ENCODE measurements at places on chromosomes 6 and 20.
A peak's percentile ranks its signal among the peaks of the same experiment; 100 is the strongest.

DNA sequence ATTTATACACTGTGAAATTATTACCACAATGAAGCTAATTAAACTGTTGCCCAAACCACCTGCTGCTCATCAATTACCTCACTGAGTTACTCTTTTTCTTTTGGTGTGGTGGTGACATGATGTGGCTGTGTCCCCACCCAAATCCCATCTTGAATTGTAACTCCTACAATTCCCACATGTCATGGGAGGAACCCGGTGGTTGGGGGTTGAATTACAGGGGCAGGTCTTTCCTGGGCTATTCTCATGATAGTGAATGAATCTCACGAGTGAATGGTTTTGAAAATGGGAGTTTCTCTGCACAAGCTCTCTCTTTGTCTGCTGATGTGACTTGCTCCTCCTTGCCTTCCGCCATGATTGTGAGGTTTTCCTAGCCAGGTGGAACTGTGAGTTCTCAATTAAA, 145.0 kb downstream of the LRRC1 start:
- no peak for DNase-seq

- no peak for DNase-seq
Observed at GRCh38 chr6:34773916-34774315, 16.6 kb downstream of the SNRPC start.

DNA sequence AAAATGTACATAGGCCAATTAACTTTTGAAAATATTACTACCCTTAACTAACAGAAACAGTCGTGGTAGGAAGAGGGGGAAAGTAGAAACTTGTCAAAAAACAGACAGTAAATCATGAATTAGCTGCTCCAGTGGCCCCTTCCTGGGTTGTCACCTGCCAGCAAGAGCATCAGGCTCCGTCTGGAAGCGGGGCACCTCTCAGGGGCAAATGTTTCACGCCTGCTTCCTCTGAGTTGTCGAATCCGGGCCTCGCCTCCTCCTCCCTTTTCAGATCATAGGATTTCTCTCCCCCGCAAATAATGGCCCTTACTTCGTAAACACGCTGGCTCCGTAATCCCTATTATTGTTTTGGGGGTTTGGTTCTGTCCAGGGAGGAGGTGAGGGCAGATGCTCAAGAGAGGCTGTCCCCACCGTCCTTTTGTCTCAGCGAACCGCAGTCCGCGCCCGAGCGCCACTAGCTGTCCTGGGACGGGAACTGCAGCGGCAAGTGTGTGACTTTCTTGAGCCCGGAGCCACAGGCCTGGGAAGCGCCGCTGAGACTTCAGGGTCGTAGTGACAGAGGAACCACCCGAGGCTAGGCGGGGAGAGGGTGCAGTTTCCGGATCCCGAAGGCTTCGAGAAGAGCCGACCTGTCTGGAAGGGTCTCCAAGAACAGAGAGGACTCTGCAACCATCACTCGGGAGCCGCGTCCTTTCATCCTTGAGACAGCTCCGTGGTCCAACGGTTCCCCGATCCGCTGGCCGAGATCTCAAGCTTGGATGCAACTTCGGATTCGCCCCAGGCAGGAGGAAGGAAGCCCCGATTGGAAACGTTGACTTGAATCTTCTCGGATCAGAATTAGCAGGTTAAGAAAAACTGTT, 214.5 kb upstream of the ZNF184 start:
- peak; percentile 52 for DNase-seq

- no peak for DNase-seq
Observed at GRCh38 chr6:3904518-3904917, 55.3 kb downstream of the FAM50B start.
